Colonic mucosa (tissue), 4 donors: ENCODE measurements at places on chromosomes 12 and 14. TPM values are rescaled to one million over a fixed set of nuclear protein-coding genes. Genes with fewer than 3 reads are reported as not detected.

GRCh38 chr14:61812347-61813095, 50.3 kb downstream of the SNAPC1 start:
- no peak within 1 kb of the TSS for H3K27ac ChIP-seq
- no peak within 1 kb of the TSS for H3K4me3 ChIP-seq
- H3K4me1 ChIP-seq, result no peaks in the 10 kb centered on the region
- peaks cover 25% of the 10 kb centered on the region for H3K27me3 ChIP-seq
- no peak for DNase-seq

DNA sequence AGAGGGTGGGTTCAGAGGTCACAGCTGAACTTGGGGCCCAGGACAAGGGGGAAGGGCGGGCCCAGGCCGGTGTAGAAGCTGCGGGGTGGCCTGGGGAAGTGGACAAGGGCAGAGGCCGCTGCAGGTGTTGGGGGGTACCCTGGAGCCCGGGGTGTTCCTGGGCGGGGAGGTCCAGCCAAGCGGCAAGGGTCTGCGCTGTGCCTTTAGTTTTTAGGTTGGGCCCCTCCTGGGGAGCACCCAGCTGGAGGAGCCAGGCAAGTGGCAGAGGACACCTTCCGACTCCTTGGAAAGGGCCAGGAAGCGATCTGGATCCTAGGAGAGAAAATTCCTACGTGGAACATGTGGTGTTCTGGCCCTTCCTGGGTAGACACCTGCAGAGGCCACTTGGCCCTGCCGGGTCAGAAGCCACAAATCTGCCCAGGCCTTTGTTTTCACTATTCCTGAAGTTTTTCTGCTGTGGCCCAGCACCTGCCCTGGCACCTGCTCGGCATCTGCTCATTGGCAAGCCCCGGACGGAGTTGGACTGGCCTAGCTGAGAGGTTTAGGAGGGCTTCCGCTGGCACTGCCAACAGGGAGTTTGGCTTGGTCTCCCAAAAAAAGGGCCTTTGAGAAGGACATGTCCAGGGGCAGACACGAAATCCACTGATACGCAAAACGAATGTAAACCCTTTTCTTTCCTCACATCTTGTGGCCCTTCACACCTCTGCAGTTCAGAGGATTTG, 61.1 kb downstream of the SMUG1 start:
- no peaks in the 10 kb centered on the region for H3K4me1 ChIP-seq
- no peaks in the 10 kb centered on the region for H3K36me3 ChIP-seq
- H3K27me3 ChIP-seq, result peaks cover 22% of the 10 kb centered on the region
- no peak overlapping the region for H3K27ac ChIP-seq
- H3K4me3 ChIP-seq, result peak overlapping the region; percentile 29

- no peaks in the 10 kb centered on the region for H3K36me3 ChIP-seq
- no peaks in the 10 kb centered on the region for H3K27me3 ChIP-seq
- peaks cover 3% of the 10 kb centered on the region for H3K4me1 ChIP-seq
- no peak overlapping the region for H3K4me3 ChIP-seq
- DNase-seq, result no peak
- no peak overlapping the region for H3K27ac ChIP-seq
These were observed 35.4 kb upstream of the NTF3 start for GRCh38 chr12:5396541-5396940.

DNA sequence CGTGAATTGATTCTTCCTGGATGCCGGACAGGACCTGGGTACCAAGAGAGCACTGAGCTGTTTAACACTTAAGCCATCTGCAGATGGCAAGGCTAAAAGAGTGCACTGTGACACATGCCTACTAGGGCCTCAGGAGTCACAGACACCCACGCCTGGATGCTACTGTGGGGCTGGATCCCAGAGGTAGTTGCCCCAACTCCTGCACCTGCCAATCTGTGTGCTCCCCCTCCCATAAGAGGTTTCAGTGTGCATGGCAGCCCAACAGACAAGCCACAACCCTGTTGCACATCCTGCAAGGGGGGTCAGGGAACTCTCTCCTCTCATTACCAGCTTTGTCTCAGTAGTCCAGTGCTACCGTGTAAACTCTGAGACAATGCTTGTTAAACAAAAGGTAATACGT, 169.0 kb downstream of the CEP128 start:
- H3K27me3 ChIP-seq, result no peaks in the 10 kb centered on the region
- H3K27ac ChIP-seq, result no peak overlapping the region
- no peak for DNase-seq
- H3K36me3 ChIP-seq, result no peaks in the 10 kb centered on the region
- no peaks in the 10 kb centered on the region for H3K4me1 ChIP-seq
- no peak overlapping the region for H3K4me3 ChIP-seq

DNA sequence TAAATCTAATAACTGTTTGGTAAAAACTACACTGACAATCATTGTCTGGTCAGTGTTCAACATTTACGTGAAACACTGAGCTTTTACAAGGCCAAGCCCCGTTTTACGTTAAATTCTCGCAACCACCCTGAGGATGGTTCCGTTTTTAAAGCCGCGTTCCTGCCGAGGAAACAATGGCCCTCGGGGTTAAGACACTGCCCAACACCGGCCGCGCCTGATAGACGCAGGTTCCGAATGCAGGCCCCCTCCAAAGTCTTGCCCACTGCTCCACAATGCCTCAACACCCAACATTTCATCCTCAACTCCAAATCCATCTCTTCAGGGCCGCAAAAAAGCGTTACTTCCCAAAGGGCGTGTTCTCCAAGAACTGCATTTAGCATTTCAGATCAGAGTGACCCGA, 953 bp upstream of the SNRPF start:
- no peak overlapping the region for H3K4me3 ChIP-seq
- DNase-seq, result no peak
- H3K27ac ChIP-seq, result no peak overlapping the region

DNA sequence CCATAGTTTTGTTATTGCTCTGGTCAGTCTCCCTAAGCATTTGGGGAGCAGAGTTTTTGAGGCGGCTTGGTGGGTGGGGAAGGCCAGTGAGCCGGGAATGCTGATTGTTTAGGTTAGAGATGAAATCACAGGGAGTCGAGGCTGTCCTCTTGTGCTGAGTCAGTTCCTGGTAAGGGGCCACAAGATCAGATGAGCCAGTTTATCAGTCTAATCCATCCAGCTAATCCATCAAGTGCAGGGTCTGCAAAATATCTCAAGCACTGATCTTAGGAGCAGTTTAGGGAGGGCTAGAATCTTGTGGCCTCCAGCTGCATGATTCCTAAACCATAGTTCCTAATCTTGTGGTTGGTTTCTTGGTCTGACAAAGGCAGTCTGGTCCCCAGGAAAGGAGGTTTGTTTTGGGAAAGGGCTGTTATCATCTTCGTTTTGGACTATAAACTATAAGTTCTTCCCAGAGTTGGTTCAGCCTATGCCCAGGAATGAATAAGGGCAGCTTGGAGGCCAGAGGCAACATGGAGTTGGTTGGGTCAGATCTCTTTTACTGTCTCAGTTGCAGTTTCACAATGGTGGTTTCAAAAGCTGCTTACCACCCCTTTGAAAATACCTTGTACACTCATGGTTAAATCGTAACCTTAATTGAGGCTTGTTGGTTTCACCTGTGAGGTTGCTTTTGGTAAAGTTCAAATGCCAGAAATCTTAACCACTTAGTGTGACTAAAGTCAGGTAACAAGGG, 33.6 kb upstream of the HIGD1C start:
- H3K27ac ChIP-seq, result no peak overlapping the region
- no peak for DNase-seq
- no peaks in the 10 kb centered on the region for H3K36me3 ChIP-seq
- no peak overlapping the region for H3K4me3 ChIP-seq

GRCh38 chr14:35133542-35134328, 11.4 kb downstream of the PRORP start:
- no peak overlapping the region for H3K27ac ChIP-seq
- no peaks in the 10 kb centered on the region for H3K4me1 ChIP-seq
- H3K4me3 ChIP-seq, result no peak overlapping the region

GRCh38 chr12:118925407-118925806, 55.9 kb upstream of the SRRM4 start:
- no peaks in the 10 kb centered on the region for H3K27me3 ChIP-seq
- H3K27ac ChIP-seq, result no peak overlapping the region
- no peak for DNase-seq
- H3K4me1 ChIP-seq, result no peaks in the 10 kb centered on the region

CD163L1 gene
- total RNA-seq, result 7.6 TPM

NGB gene
- not detected for total RNA-seq

PSMA6 gene
- 178 TPM for total RNA-seq

RTL1 gene
- total RNA-seq, result not detected
